ENCODE measurements at places on chromosomes 1 and 21.
A peak's percentile ranks its signal among the peaks of the same experiment; 100 is the strongest.

DNA sequence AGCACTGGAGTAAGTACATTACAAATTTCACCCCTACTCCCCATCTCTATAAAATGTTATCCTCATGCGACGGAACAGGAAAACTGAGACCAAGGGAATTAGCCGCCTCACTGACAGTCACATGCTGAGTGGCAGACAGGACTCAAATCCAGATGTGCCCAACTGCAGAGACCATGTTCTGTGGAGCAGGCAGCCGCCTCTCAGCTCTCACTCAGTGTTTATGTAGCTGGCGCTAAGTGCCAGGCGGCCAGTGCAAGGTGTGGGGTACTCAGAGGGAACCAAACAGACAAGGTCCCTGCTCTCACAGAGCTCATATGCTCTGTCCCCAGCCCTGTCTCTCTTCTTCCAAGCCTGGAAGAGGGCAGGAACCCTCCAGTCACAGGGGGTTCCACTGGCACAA, 5.1 kb downstream of the CAPZB start:
- DNase-seq = no peak

- no peak for DNase-seq
Measured at GRCh38 chr1:219460896-219461815, 151.7 kb downstream of the ZC3H11B start.

DNA sequence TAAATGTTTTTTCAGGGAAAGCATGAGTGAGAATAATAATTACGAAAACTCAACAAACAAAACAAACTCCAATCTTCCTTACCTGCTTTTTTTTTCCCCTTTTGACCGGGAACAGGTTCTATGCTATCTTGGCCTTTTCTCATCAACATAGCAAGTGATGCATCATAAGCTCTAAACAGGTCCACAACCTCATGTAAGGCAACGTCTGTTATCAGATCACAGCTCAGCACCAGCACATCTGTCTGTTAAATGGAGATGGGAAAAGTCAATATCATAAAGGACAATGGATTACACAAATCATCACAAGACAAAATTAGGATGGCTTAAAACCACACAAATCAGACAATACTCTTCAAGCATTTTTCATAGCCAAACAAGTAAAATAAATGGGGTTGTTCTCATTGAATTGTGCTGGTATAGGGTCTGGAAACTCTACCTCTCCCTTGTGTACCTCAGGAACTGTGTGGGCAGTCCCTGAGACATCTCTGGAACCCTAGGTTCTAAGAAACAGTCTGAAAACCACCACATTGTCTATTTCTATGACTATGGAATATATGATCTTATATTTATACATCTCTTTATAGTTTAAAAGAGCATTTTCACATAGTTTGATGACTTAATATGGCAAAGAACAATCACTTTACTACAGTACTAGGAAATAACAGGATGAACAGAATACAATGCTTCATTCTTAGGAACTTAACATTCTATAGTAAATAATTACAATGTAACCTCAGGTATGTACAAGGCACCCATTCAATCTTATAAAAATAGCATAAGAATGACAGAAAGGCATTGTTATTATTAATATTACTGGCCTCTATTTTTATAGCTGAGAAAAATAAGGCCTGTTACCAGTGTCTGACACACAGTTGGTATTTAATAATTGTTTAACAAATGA, 44.7 kb downstream of the EIF2B3 start:
- DNase-seq = peak; percentile 39

DNA sequence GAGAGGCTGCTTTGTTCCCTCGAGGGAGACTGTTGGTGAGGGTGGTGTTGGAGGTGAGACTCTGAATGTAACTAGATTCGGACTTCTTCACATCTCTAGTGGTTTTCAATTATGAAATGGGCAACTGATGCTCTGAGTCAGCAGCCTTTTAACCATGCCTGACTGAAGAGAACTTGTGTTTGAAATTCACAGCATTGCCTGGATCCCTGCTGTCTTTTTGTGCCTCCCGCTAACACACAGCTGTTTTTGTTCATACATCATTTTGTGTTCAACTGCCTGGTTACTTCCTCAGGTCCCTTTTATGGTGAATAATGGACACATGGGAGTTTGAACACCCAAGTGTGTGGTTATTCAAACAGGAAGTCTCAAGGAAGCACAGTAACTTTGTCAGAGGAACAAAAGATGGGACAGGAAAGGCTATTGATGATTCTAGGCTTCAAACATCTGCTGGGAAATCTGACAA, 16.8 kb downstream of the LAMC1 start:
- DNase-seq = no peak

DNA sequence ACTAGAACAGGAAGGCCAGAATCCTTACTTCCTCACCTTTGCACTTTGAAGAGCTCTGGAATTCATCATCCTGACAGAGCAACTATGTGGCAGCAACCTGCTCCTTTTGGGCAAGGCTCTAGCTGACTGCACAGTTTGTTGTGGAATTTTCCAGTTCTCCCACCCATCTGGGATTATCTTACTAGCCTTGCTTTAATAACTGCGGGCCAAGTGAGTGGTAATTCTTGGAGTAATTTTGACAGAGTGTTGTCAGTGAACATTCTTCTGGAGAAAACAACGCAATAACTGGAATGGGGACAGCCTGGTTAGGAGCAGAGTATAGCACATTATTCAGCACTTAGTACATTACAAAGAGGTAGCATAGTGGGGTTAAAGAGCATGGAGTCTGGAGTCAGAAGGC, 75.3 kb downstream of the NTMT2 start:
- DNase-seq = no peak

DNA sequence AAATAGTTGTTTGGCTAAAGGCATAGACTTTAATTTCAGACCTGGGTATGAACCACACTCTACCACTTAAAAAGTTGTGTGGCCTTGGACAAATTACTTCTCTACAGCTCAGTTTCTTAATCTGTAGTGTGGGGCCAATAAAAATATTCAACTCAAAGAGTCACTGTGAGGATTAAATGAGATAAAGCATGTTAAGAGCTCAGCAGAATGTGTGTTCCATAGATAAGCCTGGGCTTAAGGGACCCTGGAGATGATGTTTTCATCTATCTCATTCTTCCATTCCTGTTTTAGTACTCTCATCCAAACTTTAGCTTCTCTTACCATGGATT, 17.7 kb downstream of the S100A10 start:
- DNase-seq = no peak

DNA sequence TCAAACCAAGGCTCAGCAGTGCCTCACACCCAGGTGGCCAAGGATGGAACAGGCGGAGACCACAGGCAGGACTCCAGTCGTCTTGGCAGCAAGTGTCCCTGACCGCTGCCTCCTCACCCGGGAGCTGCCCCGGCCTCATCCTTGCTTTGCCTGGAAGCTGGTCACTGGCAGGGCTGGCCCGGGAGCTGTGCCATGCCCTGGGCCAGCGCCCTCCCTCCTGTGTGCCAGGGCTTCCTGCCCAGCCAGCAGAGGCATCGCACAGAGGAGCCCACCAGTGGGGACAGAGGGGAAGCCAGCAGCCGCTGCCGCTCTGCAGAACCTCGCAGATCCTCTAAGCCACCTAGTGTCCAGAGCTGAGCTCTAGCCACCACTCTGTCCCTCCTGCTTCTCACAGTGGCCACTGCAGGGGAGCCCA, 7.8 kb downstream of the CASZ1 start:
- DNase-seq = no peak

GRCh38 chr1:57036641-57037579, 71.1 kb upstream of the C8B start:
- no peak for DNase-seq

DNA sequence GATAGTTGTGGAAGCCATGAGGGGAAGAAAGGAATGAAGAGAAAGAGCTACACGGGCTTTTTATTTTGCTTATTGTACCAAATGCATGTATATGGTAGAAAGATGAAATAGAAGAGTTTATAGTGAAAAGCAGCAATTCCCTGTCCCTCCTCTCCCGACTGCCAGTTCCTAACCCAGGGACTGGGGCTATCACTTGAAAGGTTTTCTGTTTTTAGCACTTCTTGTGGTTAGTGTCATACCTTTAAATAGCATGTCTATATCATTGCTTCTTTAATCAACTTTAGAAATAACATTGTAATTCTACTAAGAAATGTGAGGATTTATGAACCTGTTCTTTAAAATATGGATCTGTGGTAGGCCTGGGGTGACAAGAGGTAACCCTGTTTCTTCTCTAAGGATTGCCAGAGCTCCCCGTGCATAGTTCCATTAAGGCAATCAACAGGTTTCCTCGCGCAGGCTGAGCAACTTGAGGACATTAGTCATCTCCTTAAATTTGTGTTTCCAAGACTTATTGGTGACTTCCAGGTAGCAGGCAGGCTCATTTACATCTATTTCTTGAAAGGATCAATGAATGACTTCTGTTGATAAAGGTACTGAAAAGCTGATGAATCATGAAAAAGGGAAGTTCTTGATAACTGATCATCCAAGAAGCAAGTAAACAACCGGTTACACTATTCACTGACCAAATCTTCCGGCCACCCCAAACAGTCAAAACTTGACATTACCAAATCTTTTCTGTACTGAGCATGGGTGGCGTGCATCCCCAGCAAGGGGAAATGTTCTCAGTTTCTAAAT, 37.8 kb upstream of the S1PR1 start:
- DNase-seq = no peak

GRCh38 chr1:227884370-227885134, 63.2 kb downstream of the WNT9A start:
- DNase-seq = no peak

- DNase-seq = no peak
Measured at GRCh38 chr21:45074818-45075595, 627 bp downstream of the ADARB1 start.

DNA sequence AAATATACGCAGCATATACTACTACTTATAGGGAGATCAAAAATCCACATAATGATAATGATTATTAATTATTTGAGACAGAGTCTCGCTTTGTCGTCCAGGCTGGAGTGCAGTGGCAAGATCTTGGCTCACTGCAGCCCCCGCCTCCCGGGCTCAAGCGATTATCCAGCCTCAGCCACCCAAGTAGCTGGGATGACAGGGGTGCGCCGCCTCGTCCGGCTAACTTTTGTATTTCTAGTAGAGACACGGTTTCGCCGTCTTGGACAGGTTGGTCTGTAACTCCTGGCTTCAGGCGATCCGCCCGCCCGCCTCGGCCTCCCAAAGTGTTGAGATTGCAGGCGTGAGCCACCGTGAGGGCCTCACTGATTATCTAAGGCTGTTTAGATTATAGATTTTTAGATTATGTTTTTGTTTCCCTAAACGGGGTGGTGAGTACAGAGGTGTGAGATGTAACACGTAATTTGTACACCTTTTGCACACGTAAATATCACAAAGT, 548 bp upstream of the SLC25A33 start:
- DNase-seq = no peak

DNA sequence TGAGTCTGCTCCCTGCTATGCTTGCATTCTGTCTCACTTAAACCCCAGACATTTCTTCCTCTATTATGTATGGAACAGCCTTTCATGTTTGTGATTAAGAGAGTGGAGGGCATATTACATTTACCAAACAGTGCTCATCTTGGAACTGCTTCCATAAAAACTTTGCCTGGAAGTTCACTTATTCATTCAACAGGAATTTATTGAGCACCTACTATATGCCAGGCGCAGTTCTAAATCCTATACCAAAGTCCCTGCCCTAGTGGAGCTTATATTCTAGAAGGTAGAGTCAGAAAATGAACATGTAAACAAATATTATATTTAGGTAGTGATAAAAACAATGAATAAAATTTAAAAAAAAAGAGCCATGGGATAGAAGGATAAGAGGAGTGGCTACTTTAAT, 49.8 kb downstream of the KANK4 start:
- DNase-seq = no peak

GRCh38 chr1:182823220-182823619, 15.9 kb upstream of the DHX9 start:
- no peak for DNase-seq

- no peak for DNase-seq
Measured at GRCh38 chr1:8627728-8628127, 189.7 kb downstream of the RERE start.

DNA sequence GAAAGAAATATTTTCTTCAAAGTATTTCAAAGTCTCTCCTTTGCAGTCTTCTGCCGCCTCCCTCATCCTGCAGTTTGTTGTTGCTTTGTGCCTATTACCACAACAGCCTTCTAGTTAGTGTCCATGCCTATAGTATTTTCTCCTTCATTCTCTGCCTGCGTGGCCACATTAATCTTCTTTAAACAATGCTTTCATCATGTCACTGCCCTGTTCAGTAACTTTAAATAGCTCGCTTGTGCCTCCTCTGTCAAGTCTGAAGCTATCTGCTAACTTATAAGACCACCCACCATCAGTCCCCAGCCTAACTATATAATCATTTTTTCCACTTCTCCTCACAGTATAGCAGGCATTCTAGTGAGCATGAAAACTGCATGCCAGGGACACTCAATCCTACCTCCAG, 290.3 kb downstream of the PDE4B start:
- no peak for DNase-seq

DNA sequence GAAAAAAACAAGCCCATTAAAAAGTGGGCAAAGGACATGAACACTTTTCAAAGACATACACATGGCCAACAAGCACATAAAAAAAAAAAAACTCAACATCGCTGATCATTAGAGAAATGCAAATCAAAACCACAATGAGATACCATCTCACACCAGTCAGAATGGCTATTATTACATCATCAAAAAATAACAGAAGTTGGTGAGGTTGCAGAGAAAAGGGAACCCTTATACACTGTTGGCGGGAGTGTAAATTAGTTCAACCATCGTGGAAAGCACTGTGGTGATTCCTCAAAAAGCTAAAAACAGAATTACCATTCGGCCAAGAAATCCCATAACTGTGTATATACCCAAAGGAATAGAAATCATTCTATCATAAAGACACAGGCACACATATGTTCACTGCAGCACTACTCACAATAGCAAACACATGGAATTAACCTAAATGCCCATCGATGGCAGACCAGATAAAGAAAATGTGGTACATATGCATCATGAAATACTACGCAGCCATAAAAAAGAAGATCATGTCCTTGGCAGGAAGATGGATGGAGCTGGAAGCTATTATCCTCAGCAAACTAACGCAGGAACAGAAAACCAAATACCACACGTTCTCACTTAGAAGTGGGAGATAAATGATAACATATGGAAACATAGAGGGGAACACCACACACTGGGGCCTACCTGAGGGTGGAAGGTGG, 70.1 kb downstream of the INTS7 start:
- no peak for DNase-seq

GRCh38 chr1:65309304-65310077, at the start of gene DNAJC6:
DNAJC6 (plus strand) TSS chr1:65309543; CDS start chr1:65309746, 203 bp downstream.
- DNase-seq = peak; percentile 32

- DNase-seq = no peak
Measured at GRCh38 chr1:117059334-117059677, 820 bp upstream of the TTF2 start.

GRCh38 chr1:3330771-3331245, 123.7 kb upstream of the ARHGEF16 start:
- no peak for DNase-seq

- no peak for DNase-seq
Measured at GRCh38 chr1:24057171-24057570, 54.8 kb downstream of the MYOM3 start.

- no peak for DNase-seq
Measured at GRCh38 chr1:245124644-245125043, 30.1 kb upstream of the KIF26B start.

All from NCI-H1694 treated with DMSO at 0.1 percent for 48 hours (cell line).